ENCODE measurements at places on chromosomes 4 and X.

DNA sequence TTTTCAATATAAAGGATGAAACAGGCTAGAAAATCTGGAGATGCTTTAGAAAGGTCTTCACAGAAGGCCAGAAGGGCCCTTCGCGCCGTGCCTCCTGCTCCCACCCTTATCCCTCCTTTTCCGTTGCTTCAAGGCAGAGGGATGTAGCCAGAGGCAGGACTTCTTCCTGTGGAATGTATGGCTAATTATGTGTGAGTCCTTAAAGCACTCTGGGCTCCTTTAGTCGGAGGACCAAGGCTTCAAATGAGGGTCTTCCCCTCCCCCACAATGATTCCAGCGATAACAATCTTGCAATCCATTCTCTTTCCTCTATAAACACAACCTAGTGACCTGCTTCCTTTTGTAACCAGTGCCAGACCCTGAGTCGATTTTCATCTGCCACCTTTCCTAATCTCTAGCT lies 103.5 kb downstream of the GPC3 start:
- no peak for DNase-seq

DNA sequence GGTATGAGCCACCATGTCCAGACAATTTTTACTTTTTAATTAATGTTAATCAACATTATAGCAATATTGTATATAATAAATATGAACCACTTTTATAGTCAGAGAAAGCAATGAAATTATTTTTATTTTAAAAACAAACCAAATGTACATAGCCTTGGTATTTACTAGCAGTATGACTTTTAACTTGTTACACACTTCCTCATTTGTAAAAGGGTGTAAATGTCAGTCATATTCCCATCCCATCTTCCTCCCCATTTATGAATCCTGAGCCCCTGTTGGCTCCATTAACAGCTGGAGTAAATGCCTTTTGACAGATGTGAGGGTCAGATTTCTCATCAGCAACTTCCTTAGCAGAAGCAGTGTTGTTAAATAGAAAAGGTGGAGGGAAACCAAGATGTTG lies 179.6 kb upstream of the SPRY1 start:
- no peak for DNase-seq

GRCh38 chrX:101691835-101692234 lies 32.2 kb upstream of the ARMCX2 start:
- no peak for DNase-seq

GRCh38 chr4:14047840-14048239 lies 420.3 kb upstream of the BOD1L1 start:
- DNase-seq: no peak

DNA sequence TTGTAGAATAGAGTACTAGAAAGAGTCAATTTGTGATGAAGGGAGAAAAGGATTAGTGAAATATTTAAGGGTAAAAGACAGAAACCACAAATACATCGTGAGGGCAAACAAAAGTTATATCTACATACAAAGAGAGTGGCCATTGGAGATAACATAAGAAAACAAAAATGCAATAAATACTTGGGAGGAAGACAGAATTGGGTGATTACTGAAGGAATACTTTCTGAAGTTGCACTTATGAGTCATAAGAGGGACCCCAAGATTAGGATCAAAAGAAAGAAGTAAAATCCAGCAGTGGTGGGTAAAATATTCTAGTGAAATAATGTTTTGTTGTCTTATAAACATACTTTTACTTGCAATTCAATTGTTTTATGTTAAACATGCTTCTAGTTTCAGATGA lies 53.7 kb downstream of the GLRA3 start:
- no peak for DNase-seq

All from CD4-positive, alpha-beta T cell treated with Interleukin-1 beta for 1 hour (primary cell).